ENCODE measurements at places on chromosomes 6 and 20.

DNA sequence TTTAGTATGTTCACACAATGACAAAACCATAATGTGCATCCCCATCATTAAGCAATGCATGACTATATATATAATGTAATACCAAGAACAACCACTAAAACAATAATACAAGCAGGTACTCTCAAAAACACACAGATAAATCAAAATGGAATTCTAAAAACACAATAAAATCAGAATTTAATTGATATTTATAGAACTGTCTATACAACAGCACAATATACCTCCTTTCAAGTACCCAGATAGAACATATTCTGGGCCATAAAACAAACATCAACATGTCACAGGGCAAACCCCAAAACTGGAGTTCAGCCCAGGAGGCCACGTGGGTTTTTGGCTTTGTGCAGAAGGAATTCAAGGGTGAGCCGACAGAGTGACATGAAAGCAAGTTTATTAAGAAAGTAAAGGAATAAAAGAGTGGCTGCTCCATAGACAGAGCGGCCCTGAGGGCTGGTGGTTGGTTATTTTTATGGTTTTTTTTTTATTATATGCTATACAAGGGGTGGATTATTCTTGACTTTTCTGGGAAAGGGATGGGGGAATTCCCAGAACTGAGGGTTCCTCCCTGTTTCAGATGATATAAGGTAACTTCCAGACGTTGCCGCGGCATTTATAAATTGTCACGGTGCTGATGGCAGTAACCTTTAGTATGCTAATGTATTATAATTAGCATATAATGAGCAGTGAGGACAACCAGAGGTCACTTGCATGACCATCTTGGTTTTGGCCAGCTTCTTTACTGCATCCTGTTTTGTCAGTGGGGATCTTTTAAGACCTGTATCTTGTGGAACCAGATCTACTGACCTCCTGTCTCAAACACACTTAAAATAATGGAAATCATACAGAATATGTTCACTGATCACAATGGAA is 5.6 kb downstream of the RAB23 start:
- no peak for DNase-seq

GRCh38 chr6:44533421-44533820 is 145.9 kb downstream of the CDC5L start:
- no peak for DNase-seq

- no peak for DNase-seq
Observed at GRCh38 chr20:17227669-17228623, 1.1 kb downstream of the PCSK2 start.

DNA sequence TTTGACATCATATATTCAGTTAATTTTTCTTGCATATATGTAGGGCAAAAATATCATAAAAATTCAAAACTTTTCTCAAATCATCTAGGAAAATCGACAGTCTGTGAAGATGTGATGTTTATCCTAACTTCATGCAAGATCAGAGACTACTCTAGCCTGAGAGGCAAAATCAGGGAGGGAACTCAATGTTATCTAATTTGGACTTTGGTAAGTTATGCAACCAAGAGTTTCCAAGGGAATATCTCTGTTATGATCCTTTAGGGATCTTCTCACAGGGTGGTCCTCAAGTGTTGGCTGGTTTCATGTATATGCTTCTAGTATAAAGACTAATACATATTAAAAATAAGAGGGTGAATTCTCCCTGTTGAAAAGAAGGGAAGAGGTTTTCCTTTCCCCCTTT is 723.9 kb downstream of the KHDRBS2 start:
- no peak for DNase-seq

- DNase-seq: no peak
Observed at GRCh38 chr6:42498473-42499128, 46.9 kb upstream of the TRERF1 start.
